ENCODE measurements at places on chromosomes 2 and 18. TPM values are rescaled to one million over a fixed set of nuclear protein-coding genes. Genes with fewer than 3 reads are reported as not detected.

- no peak overlapping the region for H3K4me3 ChIP-seq
- H3K36me3 ChIP-seq = no peaks in the 10 kb centered on the region
- H3K27me3 ChIP-seq = no peaks in the 10 kb centered on the region
- no peak for DNase-seq
- no peak overlapping the region for H3K27ac ChIP-seq
- no peaks in the 10 kb centered on the region for H3K4me1 ChIP-seq
Measured at GRCh38 chr2:166081131-166081632, 46.6 kb downstream of the SCN1A start.

GRCh38 chr18:45171679-45172191 is 443.5 kb upstream of the SLC14A2 start:
- no peak overlapping the region for H3K4me3 ChIP-seq
- H3K27ac ChIP-seq = peak overlapping the region; percentile 24
- no peaks in the 10 kb centered on the region for H3K36me3 ChIP-seq
- no peaks in the 10 kb centered on the region for H3K4me1 ChIP-seq

Gene UGT1A10
- polyA plus RNA-seq = not detected

DNA sequence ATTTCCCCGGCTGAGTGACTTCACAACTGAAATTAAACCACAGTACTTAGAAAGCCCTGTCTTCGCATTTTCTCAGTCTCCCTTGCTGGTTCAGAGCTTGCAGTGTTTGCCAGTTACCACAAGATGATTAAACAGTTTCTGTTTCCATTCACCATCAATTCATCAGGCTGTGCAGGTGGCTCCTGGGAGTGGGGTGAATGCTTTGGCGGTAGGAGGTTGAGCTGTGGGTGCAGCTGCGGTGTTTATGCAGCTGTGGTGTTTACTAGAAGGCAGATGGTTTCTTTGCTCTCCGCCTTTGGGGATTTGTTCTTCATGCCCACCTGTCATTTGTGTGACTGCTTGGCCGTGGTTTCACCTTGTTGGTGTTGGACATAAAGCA is 16.1 kb downstream of the ACOXL start:
- no peak overlapping the region for H3K27ac ChIP-seq
- no peaks in the 10 kb centered on the region for H3K4me1 ChIP-seq
- DNase-seq = no peak
- H3K4me3 ChIP-seq = no peak overlapping the region
- no peaks in the 10 kb centered on the region for H3K36me3 ChIP-seq

- no peak overlapping the region for H3K27ac ChIP-seq
- no peaks in the 10 kb centered on the region for H3K27me3 ChIP-seq
- DNase-seq = peak; percentile 78
- H3K36me3 ChIP-seq = no peaks in the 10 kb centered on the region
- H3K4me1 ChIP-seq = no peaks in the 10 kb centered on the region
Measured at GRCh38 chr2:135004005-135004746, 43.1 kb downstream of the MAP3K19 start.

Gene TMEM178A
- polyA plus RNA-seq = 46.4 TPM

Measured in adrenal gland (tissue), 19 donors.